ENCODE measurements at places on chromosomes 7 and 10. TPM values are rescaled to one million over a fixed set of nuclear protein-coding genes. Genes with fewer than 3 reads are reported as not detected.
A peak's percentile ranks its signal among the peaks of the same experiment; 100 is the strongest.

- no peak for DNase-seq
- H3K36me3 ChIP-seq = no peaks in the 10 kb centered on the region
- H3K27ac ChIP-seq = peak overlapping the region; percentile 70
- peaks cover 9% of the 10 kb centered on the region for H3K4me1 ChIP-seq
- H3K27me3 ChIP-seq = no peaks in the 10 kb centered on the region
These were observed 23.6 kb upstream of the ANKRD2 start for GRCh38 chr10:97548828-97549455.

- H3K4me1 ChIP-seq = no peaks in the 10 kb centered on the region
- no peaks in the 10 kb centered on the region for H3K27me3 ChIP-seq
- H3K36me3 ChIP-seq = no peaks in the 10 kb centered on the region
- DNase-seq = no peak
These were observed 110.1 kb upstream of the KLF6 start for GRCh38 chr10:3895045-3895631.

GRCh38 chr7:40072268-40072667, 62.2 kb downstream of the MPLKIP start:
- no peak overlapping the region for H3K4me3 ChIP-seq
- H3K36me3 ChIP-seq = no peaks in the 10 kb centered on the region
- H3K27me3 ChIP-seq = no peaks in the 10 kb centered on the region
- DNase-seq = no peak

- no peaks in the 10 kb centered on the region for H3K36me3 ChIP-seq
- no peak overlapping the region for H3K4me3 ChIP-seq
These were observed 133.3 kb upstream of the SAMD8 start for GRCh38 chr10:74977913-74978847.

- no peaks in the 10 kb centered on the region for H3K4me1 ChIP-seq
- H3K4me3 ChIP-seq = no peak overlapping the region
- no peak for DNase-seq
- H3K27ac ChIP-seq = no peak overlapping the region
- no peaks in the 10 kb centered on the region for H3K27me3 ChIP-seq
These were observed 15.8 kb downstream of the MACC1 start for GRCh38 chr7:20201380-20201779.

DNA sequence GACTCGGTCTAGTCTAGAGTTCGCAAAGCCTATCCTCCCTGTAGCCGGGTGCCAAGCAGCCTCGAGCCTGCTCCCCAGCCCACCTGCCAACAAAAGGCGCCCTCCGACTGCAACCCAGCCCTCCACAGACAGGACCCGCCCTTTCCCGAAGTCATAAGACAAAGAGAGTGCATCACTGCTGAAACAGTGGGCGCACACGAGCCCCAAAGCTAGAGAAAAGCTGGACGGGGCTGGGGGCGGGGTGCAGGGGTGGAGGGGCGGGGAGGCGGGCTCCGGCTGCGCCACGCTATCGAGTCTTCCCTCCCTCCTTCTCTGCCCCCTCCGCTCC, 622 bp upstream of the COL1A2 start:
- peak; percentile 50 for DNase-seq
- peak overlapping the region; percentile 63 for H3K4me3 ChIP-seq
- H3K27me3 ChIP-seq = no peaks in the 10 kb centered on the region
- no peaks in the 10 kb centered on the region for H3K4me1 ChIP-seq

DNA sequence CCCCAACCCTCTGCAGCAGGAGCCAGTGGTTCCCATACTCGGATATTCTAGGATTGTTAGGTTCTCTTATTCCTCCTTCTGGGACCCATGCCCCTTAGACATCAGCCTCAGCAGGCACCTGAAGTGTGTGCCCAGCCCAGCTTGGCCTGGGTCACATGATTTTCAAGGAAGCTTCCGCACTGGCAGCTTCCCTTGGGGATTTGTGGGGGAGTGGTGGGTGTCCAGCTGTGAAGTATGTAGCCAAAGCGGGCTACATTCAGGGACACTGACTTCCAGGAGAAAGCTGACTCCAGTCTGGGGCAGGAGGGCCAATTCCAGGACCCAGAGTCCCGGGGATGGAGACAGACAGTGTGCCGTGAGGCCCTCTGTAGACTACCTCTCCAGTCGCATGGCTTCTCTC, 1.3 kb downstream of the LDB1 start:
- no peaks in the 10 kb centered on the region for H3K36me3 ChIP-seq
- H3K4me1 ChIP-seq = no peaks in the 10 kb centered on the region
- peak overlapping the region; percentile 100 for H3K27ac ChIP-seq
- no peaks in the 10 kb centered on the region for H3K27me3 ChIP-seq
- DNase-seq = peak; percentile 55

- H3K36me3 ChIP-seq = no peaks in the 10 kb centered on the region
- no peaks in the 10 kb centered on the region for H3K27me3 ChIP-seq
- DNase-seq = no peak
- H3K4me3 ChIP-seq = no peak overlapping the region
- H3K27ac ChIP-seq = no peak overlapping the region
- no peaks in the 10 kb centered on the region for H3K4me1 ChIP-seq
These were observed 71.5 kb downstream of the CARD11 start for GRCh38 chr7:2971914-2972834.

DNA sequence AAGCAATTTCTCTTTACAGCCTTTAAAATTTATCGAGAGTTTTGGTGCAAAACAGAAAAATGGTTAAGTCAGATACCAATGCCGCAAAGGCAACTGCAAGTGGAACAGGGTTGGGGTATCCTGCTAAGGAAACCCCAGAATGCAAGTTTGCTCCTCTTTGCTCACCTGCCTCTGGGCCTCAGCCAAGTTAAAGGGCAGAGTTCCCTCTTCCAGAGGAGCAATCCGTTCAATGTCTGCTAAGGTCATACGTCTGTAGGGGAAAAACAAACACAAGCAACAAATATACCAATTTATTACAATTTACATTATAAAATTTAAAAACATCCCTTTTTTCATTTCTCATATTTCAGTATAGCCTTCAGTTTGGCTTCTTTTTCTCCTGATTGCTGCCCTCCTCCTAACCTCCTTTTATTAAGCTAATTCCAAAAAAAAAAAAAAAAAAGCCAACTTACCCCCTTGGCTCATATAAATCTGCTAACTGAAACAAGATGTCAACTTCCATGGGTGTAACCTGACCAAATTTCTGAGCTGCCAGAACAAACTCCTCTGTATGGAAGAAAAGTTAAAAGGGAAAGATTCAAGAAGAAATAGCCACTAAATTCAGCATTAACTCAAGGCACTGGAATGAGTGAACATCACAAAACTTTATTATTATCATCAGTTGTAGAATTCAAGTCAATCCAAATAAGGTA, 132.6 kb downstream of the SLC25A13 start:
- H3K4me1 ChIP-seq = no peaks in the 10 kb centered on the region
- H3K36me3 ChIP-seq = no peaks in the 10 kb centered on the region
- no peaks in the 10 kb centered on the region for H3K27me3 ChIP-seq
- no peak for DNase-seq
- peak overlapping the region; percentile 30 for H3K27ac ChIP-seq
- H3K4me3 ChIP-seq = no peak overlapping the region

GRCh38 chr10:26215935-26216584, 514 bp upstream of the GAD2 start:
- no peak overlapping the region for H3K27ac ChIP-seq
- no peak for DNase-seq
- no peaks in the 10 kb centered on the region for H3K4me1 ChIP-seq
- H3K27me3 ChIP-seq = peaks cover 68% of the 10 kb centered on the region
- H3K4me3 ChIP-seq = no peak overlapping the region

DNA sequence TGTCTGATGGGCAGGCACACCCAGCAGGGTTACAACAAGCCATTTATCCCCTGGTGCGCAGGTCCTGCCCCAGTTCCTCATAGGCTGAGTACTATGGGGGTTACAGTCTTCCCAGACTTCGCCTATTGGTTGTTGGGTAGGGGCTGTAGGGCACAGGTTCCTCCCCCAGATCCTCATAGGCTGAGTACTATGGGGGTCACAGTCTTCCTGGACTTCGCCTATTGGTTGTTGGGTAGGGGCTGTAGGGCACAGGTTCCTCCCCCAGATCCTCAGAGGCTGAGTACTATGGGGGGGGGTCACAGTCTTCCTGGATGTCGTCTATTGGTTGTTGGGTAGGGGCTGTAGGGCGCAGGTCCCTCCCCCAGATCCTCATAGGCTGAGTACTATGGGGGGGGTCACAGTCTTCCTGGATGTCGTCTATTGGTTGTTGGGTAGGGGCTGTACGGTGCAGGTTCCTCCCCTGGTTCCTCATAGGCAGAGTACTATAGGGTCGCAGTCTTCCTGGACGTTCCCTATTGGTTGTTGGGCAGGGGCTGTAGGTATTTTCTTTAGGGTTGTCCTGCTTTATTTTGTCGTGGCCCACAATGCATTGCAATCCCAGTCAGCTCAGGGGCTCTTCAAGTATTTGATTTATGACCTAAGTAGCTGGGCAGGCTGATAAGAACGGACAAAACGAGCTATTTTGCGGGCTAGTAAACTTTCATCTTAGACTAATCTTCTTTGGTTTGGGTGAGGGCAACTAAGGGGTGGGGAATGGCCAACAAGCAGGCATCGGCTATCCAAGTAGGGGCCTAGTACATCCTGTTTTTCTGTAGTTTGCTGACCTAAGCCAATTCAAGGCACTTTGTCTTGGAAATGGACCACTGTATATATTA, 3.4 kb downstream of the LRRC27 start:
- no peak for DNase-seq
- H3K27ac ChIP-seq = no peak overlapping the region
- H3K4me3 ChIP-seq = no peak overlapping the region
- H3K36me3 ChIP-seq = no peaks in the 10 kb centered on the region

DNA sequence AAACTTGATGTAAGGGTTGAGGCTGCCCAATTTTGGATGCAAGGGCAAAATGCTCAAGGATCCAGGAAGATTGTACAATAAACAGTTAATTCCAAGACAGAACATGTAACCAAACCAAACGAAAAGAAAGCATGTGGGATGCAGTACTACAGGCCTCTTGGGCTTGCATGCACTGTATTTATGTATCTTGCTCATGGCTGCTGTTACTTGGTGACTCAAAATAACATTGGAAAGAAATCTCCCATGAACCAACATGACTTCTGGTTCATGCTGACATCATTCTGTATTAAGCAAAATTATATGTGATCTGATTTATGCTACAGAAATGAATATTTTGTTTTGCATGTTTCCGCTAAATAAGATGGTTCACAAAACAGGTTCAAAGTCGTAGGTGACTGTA, 65.9 kb upstream of the FZD1 start:
- no peaks in the 10 kb centered on the region for H3K36me3 ChIP-seq
- DNase-seq = no peak
- no peaks in the 10 kb centered on the region for H3K4me1 ChIP-seq
- no peak overlapping the region for H3K27ac ChIP-seq
- no peaks in the 10 kb centered on the region for H3K27me3 ChIP-seq
- no peak overlapping the region for H3K4me3 ChIP-seq

- H3K4me1 ChIP-seq = no peaks in the 10 kb centered on the region
- H3K27ac ChIP-seq = no peak overlapping the region
- no peaks in the 10 kb centered on the region for H3K27me3 ChIP-seq
- no peak for DNase-seq
- no peak overlapping the region for H3K4me3 ChIP-seq
These were observed 222.3 kb downstream of the SNX10 start for GRCh38 chr7:26513948-26514347.

- H3K27ac ChIP-seq = no peak overlapping the region
- no peak overlapping the region for H3K4me3 ChIP-seq
- no peak for DNase-seq
- H3K27me3 ChIP-seq = no peaks in the 10 kb centered on the region
- no peaks in the 10 kb centered on the region for H3K4me1 ChIP-seq
- H3K36me3 ChIP-seq = no peaks in the 10 kb centered on the region
These were observed 8.9 kb upstream of the CUBN start for GRCh38 chr10:17138460-17139042.

- no peaks in the 10 kb centered on the region for H3K36me3 ChIP-seq
- no peaks in the 10 kb centered on the region for H3K27me3 ChIP-seq
- peak; percentile 62 for DNase-seq
- no peaks in the 10 kb centered on the region for H3K4me1 ChIP-seq
- H3K4me3 ChIP-seq = no peak overlapping the region
These were observed 137.7 kb downstream of the PRPF18 start for GRCh38 chr10:13724484-13724883.

DNA sequence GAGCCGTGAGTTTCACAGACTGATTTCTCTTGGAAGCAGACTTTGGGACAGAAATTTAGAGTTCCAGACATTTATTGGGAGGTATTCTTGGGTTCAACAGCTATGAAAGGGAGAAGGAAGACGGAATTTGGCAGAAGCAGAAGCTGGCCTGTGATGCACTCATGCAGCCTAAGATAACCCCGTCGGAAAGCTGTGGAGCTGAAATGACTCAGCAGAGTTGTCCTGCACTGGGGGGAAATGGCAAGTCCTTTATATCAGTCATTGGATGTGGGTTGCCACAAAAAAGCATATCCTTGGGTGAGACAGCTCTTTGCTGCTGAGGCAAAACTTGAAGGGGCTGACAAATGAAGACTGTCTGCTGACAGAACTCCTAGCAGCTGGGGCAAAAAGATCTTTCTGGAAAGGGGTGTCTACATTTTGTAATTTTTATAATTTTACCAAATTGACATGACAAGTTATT, 11.5 kb upstream of the MICU1 start:
- no peak overlapping the region for H3K27ac ChIP-seq
- H3K4me3 ChIP-seq = no peak overlapping the region
- no peak for DNase-seq
- H3K27me3 ChIP-seq = no peaks in the 10 kb centered on the region
- H3K36me3 ChIP-seq = no peaks in the 10 kb centered on the region

- DNase-seq = no peak
- H3K4me1 ChIP-seq = no peaks in the 10 kb centered on the region
- no peak overlapping the region for H3K27ac ChIP-seq
- no peak overlapping the region for H3K4me3 ChIP-seq
- H3K27me3 ChIP-seq = no peaks in the 10 kb centered on the region
- H3K36me3 ChIP-seq = no peaks in the 10 kb centered on the region
These were observed 25.1 kb upstream of the ELOVL3 start for GRCh38 chr10:102200751-102201640.

GRCh38 chr10:68301790-68302502, 29.9 kb upstream of the HNRNPH3 start:
- no peak overlapping the region for H3K27ac ChIP-seq
- no peaks in the 10 kb centered on the region for H3K27me3 ChIP-seq
- H3K4me1 ChIP-seq = no peaks in the 10 kb centered on the region
- no peak for DNase-seq

GRCh38 chr10:130804778-130805634, 506.5 kb downstream of the TCERG1L start:
- H3K4me1 ChIP-seq = no peaks in the 10 kb centered on the region
- H3K27ac ChIP-seq = no peak overlapping the region
- no peak for DNase-seq
- no peaks in the 10 kb centered on the region for H3K36me3 ChIP-seq

The CDC14C gene
- not detected for total RNA-seq

The NPSR1 gene
- not detected for total RNA-seq

The OR6V1 gene
- total RNA-seq = not detected

The C10orf67 gene
- total RNA-seq = not detected

The MYPN gene
- total RNA-seq = not detected

The STEAP4 gene
- total RNA-seq = 24.6 TPM

The PTF1A gene
- not detected for total RNA-seq

The CYP3A5 gene
- total RNA-seq = 17.3 TPM

The SPDYE5 gene
- not detected for total RNA-seq

The ANLN gene
- total RNA-seq = 0.26 TPM

The TWNK gene
- total RNA-seq = 0.51 TPM

The SUPV3L1 gene
- 28.1 TPM for total RNA-seq

The ASAH2 gene
- total RNA-seq = not detected

The ZNF680 gene
- 5.1 TPM for total RNA-seq

The NEUROG3 gene
- total RNA-seq = not detected

All from uterus (tissue), 4 donors.